ENCODE measurements at places on chromosomes 7 and 10.

- DNase-seq: no peak
Observed at GRCh38 chr10:128774979-128775378, 648.8 kb upstream of the MKI67 start.

- DNase-seq: no peak
Observed at GRCh38 chr10:60914690-60915141, 29.3 kb downstream of the RHOBTB1 start.

GRCh38 chr7:98165827-98166667 is 45.2 kb upstream of the BHLHA15 start:
- no peak for DNase-seq

DNA sequence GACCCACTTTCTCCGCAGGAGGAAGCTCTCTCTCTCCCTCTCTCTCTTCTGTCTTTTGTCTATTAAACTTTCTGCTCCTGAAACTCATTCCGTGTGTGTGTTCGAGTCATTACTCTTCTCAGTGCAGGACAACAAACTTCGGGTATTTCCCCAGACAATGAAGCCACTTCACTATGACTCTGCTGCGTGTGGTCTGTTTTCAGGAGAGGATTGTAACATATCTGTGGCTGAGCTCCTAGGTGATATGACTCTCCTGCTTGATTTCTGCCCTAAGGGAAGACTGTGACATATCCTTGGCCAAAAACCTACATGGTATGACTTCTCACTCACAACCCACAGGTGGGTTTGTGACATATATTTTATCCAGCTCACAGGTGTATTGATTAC is 39.9 kb upstream of the ZNF107 start:
- no peak for DNase-seq

DNA sequence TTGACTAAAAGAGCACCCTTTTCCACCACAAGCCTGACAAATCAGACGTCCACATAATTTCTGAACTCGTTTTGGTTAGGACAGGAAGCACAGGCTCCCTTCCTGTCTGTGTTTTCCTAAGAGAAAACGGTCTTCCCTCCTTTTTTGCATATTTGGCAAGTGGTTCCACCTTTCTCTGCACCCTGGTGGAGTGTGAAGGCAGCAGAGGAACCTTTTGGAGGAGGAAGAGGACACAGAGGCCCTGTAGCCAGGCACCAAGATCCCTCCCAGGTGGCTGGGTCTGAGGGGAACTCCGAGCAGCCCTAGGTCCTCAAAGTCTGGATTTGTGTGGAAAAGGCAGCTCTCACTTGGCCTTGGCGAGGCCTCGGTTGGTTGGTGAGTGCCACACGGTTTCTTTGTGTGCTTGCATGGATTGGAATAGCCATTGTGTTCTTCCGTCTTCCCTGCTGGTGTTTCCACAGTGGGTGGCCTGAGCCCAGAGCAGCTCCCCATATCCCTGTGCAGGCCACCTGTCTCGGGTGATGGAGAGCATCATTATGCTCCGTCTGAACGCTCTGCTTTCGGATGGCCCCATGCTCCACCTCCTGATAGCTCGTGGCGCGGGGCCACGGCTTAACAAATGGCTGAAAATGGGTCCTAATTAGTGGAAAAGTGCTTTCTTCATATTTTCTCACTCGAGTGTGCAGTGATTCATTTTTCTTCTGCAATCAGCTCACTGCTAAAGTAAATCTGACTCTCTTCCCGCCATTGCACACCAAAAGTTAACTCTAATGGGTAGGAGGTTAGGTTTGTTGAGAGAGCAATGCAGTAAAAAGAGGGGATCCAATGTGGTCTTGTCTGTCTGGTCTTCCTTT is 4.2 kb downstream of the IKZF1 start:
- no peak for DNase-seq

All from omental fat pad (tissue), 4 donors.